ENCODE measurements at places on chromosomes 11 and 22.
A peak's percentile ranks its signal among the peaks of the same experiment; 100 is the strongest.

GRCh38 chr11:23727794-23728193 is 769.1 kb upstream of the LUZP2 start:
- DNase-seq, result no peak

DNA sequence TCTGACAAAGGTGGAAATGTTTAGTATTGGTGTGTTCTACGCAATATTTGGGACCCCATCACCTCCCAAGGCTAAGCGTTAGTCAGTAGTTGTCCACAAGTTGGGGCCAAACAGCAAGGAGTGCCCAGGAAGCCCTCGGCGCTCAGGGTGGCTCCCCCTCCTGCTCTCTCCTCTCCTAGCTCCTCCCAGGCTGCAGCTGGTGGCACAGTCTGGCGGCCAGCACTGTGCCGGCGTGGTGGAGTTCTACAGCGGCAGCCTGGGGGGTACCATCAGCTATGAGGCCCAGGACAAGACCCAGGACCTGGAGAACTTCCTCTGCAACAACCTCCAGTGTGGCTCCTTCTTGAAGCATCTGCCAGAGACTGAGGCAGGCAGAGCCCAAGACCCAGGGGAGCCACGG is 16.8 kb downstream of the CD5 start:
- no peak for DNase-seq

DNA sequence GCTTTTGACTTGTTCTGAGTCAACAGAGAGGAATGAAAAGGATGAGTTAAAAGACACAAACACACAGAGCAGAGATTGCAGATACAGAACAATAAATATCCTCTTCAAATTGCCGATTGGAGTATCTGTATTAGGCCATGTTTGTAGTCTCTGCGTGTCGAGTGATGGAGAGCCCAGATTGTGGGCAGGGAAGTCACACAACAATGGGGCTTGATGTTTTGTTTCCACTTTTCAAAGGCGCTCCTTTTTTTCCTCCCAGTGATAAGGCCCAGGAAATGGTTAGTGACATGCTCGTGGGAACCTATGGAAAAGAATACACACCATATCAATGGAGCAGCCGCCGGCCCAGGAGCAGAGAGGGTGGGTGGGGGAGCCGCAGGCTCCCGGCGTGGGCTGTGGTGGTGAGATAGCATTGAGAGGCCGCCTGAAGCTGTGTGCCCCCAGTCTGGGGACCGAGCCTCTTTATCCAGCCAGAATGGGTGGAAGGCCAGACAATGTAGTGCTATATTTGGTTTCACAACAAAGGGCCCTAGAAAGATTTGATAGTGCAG is 555.9 kb downstream of the INSC start:
- DNase-seq, result no peak

- DNase-seq, result no peak
These were observed 4.0 kb downstream of the YPEL4 start for GRCh38 chr11:57645689-57646085.

GRCh38 chr11:102081313-102081712 is 28.9 kb upstream of the YAP1 start:
- no peak for DNase-seq

GRCh38 chr11:41459465-41460401 is at the start of gene LRRC4C:
LRRC4C (minus strand) TSS chr11:41459652.
- no peak for DNase-seq

- no peak for DNase-seq
These were observed 1464.8 kb downstream of the BRD1 start for GRCh38 chr22:48362721-48363404.

GRCh38 chr22:42202048-42202447 is 68.4 kb downstream of the TCF20 start:
- DNase-seq, result no peak

DNA sequence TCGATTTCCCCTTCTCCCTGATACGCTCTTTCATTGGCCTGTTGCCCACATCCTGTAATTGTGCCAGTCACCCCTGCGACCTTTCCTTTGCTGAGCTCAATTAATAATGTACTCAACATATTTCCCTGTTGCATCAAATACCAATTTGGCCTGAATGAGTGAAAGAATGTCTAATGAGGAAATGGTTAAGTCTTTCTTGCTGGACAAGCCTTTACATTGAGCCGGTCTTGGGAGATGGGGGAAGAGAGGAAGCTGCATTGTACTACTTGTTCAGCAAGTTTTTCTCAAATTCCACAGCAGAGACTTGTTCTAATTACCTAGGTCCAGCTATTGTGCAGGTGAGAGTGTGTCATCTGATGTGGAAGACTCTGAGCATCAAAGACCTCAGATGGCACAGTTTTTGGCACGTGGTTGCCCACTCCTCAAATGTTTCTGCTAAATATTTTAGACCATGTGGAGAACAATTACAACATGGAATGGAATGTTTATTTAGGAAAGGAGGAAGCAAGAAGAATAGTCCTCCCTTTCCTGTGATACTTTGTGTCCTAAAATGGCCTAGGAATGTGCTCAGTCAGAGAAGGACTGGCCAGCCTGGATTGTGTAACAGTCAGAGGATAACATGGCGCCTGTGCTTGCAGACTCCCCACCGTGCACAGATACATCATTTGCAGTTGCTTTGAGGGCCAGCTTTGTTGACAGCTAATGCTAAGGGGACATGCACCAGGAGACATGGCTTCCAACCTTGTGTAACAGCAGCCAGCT is 129.5 kb upstream of the E2F8 start:
- no peak for DNase-seq

DNA sequence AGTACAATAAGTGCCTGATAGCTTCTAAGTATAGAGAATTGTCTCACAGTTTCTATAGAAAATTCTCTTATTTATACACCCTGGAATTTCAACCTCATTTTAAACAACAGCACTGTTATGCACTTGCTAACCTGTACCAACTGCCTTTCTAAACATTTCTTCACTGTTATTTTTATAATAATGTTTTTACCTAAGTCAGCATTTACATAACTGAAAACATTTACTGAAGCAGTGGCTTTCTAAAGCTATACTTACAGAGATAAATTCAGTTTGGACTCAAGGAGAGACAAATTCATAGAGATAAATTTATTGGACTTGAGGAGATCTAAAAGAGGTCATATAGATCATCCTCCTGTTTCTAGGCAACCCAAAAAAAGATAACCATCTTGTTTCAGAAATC is 686.6 kb upstream of the FAT3 start:
- DNase-seq, result no peak

GRCh38 chr11:102883141-102883540 is 8.4 kb upstream of the MMP12 start:
- no peak for DNase-seq

GRCh38 chr11:68051191-68052136 is 12.6 kb downstream of the TCIRG1 start:
- no peak for DNase-seq

- DNase-seq, result no peak
These were observed 95.9 kb upstream of the FGF3 start for GRCh38 chr11:69915151-69915500.

- no peak for DNase-seq
These were observed 786.2 kb downstream of the ETS1 start for GRCh38 chr11:127800989-127801688.

DNA sequence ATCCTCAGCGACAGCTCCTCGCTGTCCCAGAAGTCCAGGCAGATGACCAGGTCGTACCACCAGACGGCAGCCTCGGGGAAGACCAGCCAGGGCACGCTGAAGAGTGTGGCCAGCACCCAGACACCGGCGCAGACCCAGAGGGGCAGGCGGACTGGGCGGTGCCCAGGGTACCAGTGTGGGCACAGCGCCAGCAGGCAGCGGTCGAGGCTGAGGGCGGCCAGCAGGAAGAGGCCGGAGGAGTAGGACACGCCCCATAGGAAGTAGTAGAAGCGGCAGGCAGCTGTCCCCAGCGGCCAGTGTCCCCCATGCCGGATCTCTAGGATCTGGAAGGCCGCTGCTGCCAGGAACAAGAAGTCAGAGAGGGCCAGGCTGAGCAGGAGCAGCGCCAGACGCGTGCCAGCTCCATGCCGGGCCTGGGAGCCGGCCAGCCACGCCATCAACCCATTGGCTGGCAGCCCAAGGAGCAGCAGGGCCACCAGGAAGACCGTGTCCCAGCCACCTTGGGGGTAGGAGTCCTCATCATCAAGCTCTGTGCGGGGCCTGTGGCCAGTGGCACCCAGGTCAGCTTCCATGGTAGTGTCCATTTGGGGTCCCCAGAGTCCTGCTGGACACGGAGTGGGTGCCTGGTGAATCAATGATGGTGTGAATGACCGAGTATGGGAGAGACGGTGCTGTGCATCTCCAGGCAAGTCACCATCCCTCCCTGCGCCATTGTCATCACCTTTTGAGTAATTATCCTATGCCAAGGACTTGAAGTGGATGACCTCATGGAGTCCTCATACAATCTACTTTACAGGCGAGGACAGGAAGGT is at the start of gene GPR152:
Gene GPR152 (minus strand): TSS at position 589 of the 812 bp plus-strand sequence. CDS start 5 bp downstream, at position 584.
- no peak for DNase-seq

DNA sequence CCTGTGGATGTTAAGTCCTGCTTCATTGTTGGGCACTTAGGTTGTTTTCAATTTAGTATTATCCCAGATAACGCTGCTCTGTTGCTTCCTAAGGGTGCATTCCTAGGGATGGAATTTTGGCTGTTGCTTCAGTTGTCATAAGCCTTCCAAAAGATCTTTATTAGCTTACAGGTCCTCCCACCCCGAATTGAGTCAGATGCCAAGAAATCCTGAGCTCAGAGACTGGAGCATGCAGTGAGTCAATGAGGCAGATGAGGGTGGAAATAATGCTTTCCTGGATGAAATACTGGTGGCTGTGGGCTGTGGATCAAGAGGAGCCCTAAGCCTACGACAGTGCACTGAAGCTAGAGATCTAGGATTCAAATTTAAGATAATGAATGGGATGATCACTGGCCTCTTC is 10.7 kb upstream of the IL18BP start:
- DNase-seq, result no peak

GRCh38 chr11:85961930-85962363 is 106.8 kb downstream of the CCDC83 start:
- no peak for DNase-seq

GRCh38 chr11:75342966-75343870 is 8.2 kb downstream of the ARRB1 start:
- no peak for DNase-seq

GRCh38 chr11:78045851-78046485 is 17.7 kb upstream of the THRSP start:
- DNase-seq, result peak; percentile 70

DNA sequence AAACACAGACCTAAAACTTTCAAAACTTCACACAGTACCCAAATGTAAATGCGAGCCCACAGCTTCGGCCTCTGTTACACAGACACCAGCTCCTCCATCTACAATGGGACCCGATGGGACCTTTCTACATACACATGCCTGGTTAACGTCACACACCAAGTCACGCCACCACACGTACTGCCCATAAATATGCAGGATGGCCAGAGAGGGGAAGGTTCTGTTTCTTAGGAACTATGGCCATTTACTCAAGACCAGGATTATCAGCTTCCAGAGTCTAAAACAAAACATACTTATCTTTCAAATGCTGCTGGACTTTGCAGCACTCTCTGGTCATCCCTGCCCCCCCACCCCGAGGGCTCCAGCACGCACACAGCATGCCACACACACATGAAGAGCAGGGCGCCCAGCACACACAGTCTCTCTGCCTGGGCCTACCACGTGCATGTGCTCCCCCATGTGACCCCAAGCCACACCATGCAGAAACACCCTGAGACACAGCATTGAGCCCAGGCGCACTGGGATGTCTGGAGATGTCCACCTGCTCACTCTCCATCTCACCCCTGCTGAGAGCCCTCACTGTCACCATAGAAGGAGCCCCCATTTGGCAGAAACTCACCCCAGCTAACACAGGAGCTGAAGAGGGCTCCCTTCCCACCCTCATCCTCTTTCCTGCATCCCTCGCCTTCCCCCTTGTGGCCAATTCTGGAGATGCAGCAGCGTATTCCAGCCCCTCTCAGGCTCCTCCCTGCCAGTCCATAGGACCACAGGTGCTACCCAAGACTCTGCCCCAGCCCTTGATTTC is 61.8 kb downstream of the SLC22A12 start:
- DNase-seq, result no peak

DNA sequence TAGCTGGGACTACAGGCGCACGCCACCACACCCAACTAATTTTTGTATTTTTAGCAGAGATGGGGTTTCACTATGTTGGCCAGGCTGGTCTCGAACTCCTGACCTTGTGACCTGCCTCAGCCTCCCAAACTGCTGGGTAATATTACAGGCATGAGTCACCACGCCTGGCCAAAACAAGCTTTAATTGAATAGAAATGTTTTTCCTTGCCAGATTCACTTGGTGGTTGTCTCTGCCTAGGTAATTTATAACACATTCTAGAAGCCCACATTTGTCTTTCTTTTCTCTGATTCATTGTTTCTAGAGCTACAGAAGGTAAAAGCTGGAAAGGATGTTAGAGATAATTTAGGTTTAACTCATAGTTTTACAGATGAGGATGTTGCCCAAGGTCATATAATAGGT is 41.3 kb downstream of the CECR2 start:
- DNase-seq, result no peak

DNA sequence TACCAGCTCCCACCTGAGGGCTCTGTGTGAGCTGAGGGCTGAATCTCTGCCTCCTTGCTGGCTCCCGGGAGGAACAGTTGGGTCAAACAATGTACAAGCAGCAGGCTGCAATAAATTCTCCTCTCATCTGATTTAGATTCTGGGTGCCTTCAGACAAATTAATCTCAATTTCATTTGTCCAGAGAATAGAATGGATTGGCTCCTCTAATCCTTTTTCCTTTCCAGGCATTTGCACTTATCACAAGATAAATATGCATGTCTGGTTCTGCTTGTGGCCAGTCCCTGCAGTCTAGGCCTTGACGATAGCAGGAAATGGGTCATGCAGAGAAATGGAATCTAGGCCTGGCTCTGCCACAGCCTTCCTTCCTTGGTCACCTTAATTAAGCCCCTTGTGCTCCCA is 28.7 kb downstream of the UPB1 start:
- DNase-seq, result no peak

DNA sequence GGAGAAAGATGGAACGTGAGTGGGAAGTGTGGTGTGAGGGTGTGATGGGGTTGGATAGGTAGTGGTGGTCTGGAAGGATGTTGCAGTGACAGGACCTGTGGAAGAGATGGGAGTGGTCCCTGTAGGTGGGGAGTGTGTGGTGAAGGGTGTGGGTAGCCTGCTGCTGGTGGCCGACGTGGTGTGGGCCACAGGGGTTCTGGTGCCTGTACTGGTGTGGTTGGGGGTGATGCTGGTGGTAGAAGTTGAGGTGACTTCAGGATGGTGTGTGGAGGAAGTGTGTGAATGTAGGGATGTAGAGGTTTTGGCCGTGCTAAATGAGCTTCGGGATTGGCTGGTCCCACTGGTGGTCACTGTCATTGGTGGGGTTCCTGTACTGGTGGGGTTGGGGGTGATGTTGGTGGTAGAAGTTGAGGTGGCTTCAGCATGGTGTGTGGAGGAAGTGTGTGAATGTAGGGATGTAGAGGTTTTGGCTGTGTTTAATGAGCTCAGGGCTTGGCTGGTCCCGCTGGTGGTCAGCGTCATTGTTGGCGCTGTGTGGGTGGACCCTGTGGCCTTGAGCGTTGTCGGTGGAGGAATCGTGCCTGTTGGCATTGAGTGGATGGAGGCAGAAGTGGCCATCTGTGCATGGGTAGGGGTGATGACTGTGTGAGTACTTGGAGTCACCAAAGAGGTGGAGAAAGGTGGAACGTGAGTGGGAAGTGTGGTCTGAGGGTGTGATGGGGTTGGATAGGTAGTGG is 19.1 kb downstream of the MUC6 start:
- no peak for DNase-seq

GRCh38 chr22:46087336-46087690 is 63.0 kb upstream of the PPARA start:
- DNase-seq, result no peak

Measured in left renal pelvis (tissue), 4 donors.